ENCODE measurements at places on chromosomes 2 and 18.

DNA sequence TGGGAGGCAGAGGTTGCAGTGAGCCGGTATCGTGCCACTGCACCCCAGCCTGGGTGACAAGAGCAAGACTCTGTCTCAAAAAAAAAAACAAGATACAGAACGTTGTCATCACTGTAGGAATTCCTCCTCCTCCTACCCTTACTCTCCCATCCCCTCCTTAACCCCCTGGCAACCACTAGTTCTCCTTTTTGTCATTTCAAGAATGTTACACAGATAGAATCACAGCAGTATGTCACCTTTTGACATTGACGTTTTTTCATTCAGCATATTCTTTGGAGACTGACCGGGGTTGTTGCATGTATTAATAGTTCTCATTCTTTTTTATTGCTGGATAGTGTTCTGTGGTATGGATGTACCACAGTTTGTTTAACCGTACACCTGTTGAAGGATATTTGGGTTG lies 32.4 kb downstream of the TTLL4 start:
- H3K27ac ChIP-seq = no peak overlapping the region
- H3K4me1 ChIP-seq = peaks cover 12% of the 10 kb centered on the region
- H3K4me3 ChIP-seq = no peak overlapping the region
- no peak for DNase-seq
- peaks cover 56% of the 10 kb centered on the region for H3K36me3 ChIP-seq

DNA sequence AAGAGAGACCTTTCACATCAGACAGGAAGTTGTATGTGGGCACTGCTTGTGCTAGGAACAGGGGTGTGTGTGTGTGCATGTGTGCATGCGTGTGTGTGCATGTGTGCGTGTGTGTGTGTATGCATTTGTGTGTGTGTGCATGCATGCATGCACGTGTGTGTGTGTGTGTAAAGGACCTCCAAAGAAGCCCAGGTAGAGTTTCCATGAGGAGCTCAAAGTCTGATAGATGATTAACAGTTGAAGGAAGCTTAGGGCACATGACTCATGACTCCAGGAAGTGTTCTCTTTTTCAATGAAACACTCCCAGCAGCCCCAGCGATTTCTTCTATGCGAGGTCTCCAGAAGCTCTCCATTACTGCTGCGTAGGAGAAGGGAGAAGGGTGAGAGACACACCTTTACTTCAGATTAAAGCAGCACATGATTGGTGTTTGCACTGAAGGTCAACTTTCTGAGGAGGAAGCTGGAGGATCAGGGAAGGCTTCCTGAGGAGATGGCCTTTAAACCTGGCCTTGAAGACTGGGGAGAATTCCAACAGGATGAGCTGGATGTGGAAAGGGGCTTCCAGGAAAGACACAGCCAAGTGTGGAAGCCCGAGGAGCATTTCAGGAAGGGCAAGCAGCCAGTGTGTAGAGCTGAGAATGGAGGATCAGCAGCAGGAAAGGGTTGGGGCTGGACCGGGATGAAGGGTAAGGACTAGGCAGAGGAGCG lies 77.7 kb downstream of the SMAD4 start:
- H3K4me3 ChIP-seq = no peak overlapping the region
- no peaks in the 10 kb centered on the region for H3K4me1 ChIP-seq
- no peaks in the 10 kb centered on the region for H3K27me3 ChIP-seq
- no peaks in the 10 kb centered on the region for H3K36me3 ChIP-seq
- no peak overlapping the region for H3K27ac ChIP-seq
- no peak for DNase-seq

DNA sequence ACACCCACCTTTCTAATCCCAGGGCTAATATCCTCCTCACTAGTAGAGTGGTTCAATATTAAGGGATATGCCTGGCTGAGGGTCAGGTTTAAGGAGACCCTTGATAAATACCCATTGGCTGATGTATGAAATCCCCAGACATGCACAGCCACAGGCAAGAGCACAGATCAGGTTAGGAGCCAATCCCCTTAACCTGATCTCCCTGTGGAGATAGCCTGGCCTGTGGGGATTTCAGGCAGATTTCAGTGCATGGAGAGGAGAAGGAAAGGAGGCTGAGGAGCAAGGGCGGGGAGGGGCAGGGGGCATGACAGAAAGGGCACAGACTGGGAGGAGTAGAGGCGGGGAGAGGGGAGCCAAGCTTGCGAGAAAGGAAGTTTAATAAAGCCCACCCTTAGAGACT lies 129.0 kb downstream of the LOXHD1 start:
- no peaks in the 10 kb centered on the region for H3K36me3 ChIP-seq
- no peak overlapping the region for H3K27ac ChIP-seq
- no peaks in the 10 kb centered on the region for H3K27me3 ChIP-seq

DNA sequence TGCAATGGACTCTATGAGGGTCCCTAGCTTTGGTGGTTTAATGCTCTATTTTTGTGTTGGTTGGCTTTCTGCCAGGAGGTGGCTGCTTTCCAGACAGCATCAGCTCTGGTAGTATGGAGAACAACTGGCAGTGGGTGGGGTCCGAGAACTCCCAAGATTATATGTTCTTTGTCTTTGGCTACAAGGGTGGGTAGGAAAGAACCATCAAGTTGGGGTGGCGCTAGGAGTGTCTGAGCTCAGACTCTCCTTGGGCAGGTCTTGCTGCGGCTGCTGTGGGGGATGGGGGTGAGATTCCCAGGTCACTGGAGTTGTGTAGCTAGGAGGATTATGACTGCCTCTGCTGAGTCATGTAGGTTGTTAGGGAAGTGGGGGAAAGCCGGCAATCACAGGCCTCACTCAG lies 976.1 kb upstream of the GYPC start:
- H3K27ac ChIP-seq = no peak overlapping the region
- no peaks in the 10 kb centered on the region for H3K4me1 ChIP-seq
- H3K36me3 ChIP-seq = no peaks in the 10 kb centered on the region
- no peak overlapping the region for H3K4me3 ChIP-seq
- no peaks in the 10 kb centered on the region for H3K27me3 ChIP-seq

- no peak overlapping the region for H3K27ac ChIP-seq
- H3K36me3 ChIP-seq = no peaks in the 10 kb centered on the region
- no peak overlapping the region for H3K4me3 ChIP-seq
- no peaks in the 10 kb centered on the region for H3K27me3 ChIP-seq
- DNase-seq = no peak
These were observed 5.1 kb downstream of the B4GALT6 start for GRCh38 chr18:31679133-31679742.

DNA sequence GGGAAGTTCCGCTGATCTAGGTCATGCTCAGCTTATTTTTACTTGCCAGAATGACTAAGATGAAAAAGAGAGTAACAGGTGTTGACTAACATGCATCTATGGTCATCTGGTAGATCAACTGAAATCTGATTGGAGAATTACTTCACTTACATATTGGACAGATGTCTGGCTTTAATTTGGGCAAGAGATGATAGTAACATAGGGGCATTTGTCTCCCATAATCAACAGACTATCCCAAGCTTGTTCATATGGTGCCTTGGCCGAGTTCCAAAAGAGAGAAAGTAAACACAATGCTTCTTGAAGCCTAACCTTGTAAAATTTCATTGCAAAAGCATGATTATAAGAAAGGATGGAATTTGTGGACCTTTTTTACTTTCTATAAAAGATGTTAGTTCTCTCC lies 503.7 kb downstream of the ADCYAP1 start:
- H3K27ac ChIP-seq = no peak overlapping the region
- no peaks in the 10 kb centered on the region for H3K36me3 ChIP-seq
- H3K4me1 ChIP-seq = no peaks in the 10 kb centered on the region

GRCh38 chr18:75638776-75639471 lies 211.4 kb upstream of the SMIM21 start:
- H3K27ac ChIP-seq = no peak overlapping the region
- no peak for DNase-seq
- no peaks in the 10 kb centered on the region for H3K36me3 ChIP-seq
- no peaks in the 10 kb centered on the region for H3K27me3 ChIP-seq
- H3K4me3 ChIP-seq = no peak overlapping the region

DNA sequence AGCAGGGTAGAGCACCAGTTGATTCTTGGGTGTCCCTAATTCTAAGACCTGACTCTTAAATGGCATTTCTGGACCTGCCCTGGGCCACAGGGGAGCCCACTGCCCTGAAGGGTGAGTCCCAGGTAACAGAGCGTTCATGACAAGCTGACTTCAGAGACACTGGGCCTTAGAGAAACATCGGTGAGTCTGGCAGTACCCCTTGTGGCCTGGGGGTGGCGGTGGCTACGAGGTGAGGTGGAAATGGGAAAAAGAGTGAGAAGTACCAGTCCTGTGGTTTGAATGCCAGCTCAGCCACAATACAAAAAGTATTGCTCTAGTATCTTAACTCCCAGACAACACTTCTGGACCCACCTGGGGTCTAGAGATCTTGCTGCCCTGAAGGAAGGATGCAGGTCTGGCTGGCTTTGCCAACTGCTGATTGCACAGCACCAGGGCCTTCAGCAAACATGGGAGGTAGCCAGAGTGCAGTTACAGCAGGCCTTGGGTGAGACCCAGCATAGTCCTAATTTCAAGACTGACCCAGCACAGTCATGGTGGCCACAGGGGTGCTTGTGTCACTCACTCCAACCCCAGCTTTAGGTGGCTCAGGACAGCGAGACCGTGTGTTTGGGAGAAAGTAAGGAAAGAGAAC lies 44.5 kb downstream of the USP34 start:
- H3K4me1 ChIP-seq = peaks cover 6% of the 10 kb centered on the region
- H3K27me3 ChIP-seq = no peaks in the 10 kb centered on the region

DNA sequence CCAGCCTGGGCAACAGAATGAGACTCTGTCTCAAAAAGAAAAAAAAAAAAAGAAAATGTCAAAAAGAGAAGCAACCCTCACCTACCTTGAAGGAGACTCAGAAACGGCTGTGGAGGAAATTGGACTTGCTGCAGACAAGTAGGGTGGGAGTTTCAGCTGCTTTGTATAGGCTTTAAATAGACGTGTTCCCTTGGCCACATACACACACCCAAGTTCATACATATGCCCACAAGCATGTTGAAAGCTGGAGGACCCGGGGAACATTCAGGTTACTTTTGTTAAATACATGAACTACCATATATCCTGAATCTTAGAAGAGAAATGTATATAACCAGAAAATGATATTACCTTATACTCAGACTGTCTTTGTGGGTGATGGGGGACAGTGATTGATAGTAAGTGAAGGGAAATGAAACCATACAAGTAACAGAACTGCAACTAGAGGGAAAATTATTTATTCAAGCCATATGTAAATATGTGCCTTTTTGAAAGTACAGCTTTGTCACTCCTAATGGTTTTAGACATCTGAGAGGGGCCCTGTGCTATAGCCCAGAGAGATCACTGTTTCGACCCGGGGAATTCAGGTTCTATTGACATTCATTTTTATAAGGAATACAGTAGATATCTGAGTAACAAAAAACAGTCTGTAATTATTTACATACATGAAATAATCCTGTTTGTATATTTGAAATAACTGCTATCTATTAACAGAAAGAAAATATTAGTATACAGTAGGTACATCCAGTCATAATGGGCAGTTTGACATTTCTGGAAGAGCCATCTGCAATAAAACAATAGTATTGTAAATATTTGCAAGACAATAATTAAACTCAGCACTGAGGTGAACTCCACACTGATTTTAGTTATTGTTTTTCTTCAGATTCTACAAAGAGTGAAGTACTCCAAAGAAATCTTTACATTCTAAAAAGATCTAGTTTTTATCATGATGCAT lies 48.0 kb upstream of the TGIF1 start:
- no peak for DNase-seq
- no peak overlapping the region for H3K4me3 ChIP-seq
- H3K4me1 ChIP-seq = no peaks in the 10 kb centered on the region
- no peak overlapping the region for H3K27ac ChIP-seq

GRCh38 chr2:52613064-52613463 lies 1154.5 kb upstream of the CHAC2 start:
- H3K4me3 ChIP-seq = no peak overlapping the region
- H3K27me3 ChIP-seq = no peaks in the 10 kb centered on the region
- H3K36me3 ChIP-seq = no peaks in the 10 kb centered on the region
- H3K27ac ChIP-seq = no peak overlapping the region

DNA sequence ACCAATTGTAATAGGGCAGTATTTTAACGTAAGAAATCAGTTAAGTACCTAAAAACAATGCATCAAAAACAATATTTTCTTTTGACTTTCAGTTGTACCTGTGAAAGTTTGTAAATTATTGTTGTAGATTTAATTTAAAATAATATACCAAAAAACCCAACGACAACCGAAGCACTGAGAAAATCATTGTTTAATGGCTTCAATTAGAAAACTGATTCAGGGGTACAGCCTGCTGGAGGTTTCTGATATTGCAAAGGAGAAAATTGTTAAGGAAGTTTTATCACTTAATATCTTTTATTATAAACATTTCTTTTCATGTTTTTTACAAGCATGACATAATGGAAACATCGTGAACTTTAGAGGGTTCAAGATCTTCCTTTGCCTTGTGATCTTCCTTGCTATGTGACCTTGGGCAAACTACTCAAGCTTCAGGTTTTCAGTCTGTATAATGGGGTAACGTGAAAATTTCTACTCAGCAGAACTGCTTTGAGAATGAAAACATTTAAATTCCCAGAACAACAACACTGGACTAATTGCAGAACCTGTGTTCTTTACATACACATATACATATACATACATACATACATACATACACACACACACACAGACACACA lies 76.3 kb upstream of the GLS start:
- no peaks in the 10 kb centered on the region for H3K4me1 ChIP-seq
- H3K27ac ChIP-seq = no peak overlapping the region
- H3K4me3 ChIP-seq = no peak overlapping the region
- no peak for DNase-seq
- no peaks in the 10 kb centered on the region for H3K27me3 ChIP-seq
- no peaks in the 10 kb centered on the region for H3K36me3 ChIP-seq

DNA sequence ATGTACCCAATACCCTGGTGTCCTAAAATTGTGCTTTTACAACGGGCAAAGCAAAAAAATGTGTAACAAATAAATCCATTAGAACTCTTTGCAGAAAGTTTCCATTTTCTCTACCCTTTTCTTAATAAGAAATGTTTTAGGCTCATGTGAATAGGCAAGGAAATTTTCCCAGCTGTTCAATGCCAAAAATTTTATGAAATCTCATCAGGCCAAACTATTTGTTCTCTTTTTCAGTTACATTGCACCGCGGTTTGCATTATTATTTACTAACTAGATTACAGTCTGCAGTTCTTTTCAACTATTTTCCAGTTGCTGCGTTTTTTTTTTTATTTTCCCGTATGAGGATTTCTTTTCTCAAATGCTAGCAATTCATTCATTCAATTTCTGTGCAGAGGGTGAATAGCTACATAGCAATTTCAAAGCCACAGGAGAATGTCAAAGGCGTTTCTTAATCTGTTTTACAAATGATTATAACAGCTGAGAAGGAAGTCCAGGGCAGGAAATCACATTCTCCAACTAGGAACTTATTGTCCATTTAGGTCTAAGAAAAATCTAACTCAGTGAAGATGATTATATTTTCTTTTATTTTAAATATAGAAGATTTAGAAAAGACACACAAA lies 367.5 kb upstream of the MMADHC start:
- H3K36me3 ChIP-seq = no peaks in the 10 kb centered on the region
- DNase-seq = no peak
- no peak overlapping the region for H3K4me3 ChIP-seq
- no peaks in the 10 kb centered on the region for H3K27me3 ChIP-seq

Measured in ascending aorta (tissue), 2 donors.